Karpas-422 (cell line): ENCODE measurements at places on chromosomes 6 and 20. TPM values are rescaled to one million over a fixed set of nuclear protein-coding genes. Genes with fewer than 3 reads are reported as not detected.

DNA sequence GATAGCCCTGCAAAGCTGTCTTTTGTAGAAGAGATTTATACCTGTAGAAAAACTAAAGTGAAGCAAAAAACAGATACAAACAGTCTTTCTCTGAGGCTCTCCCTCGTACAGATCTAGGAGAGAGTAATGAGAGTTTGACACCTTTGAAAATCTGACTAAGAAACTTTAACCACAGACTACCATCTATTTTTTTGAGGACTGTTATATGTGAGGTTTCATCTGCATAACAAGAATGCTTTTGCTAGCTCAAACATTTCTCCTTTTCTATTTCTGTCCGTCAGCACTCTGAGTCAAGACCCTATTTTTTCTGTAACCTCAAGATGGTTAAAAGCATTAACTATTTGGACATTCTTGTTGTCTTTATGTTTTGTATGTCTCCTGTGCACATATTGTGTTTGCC lies 193.0 kb downstream of the BTBD3 start:
- no peak overlapping the region for H3K27ac ChIP-seq
- H3K36me3 ChIP-seq = no peaks in the 10 kb centered on the region
- no peak overlapping the region for H3K4me3 ChIP-seq
- H3K27me3 ChIP-seq = no peaks in the 10 kb centered on the region

ULBP3 gene
- total RNA-seq = 1.7 and 3.5 TPM in 2 replicates

GRCh38 chr20:49432550-49432949 lies 49.9 kb downstream of the KCNB1 start:
- no peaks in the 10 kb centered on the region for H3K27me3 ChIP-seq
- H3K36me3 ChIP-seq = no peaks in the 10 kb centered on the region
- no peak overlapping the region for H3K27ac ChIP-seq
- no peak for DNase-seq
- H3K4me1 ChIP-seq = no peaks in the 10 kb centered on the region

- H3K4me1 ChIP-seq = peaks cover 17% of the 10 kb centered on the region
- no peaks in the 10 kb centered on the region; the same call in 1 of the 2 replicates for H3K27me3 ChIP-seq
- H3K36me3 ChIP-seq = no peaks in the 10 kb centered on the region
- DNase-seq = no peak
Observed at GRCh38 chr6:85402922-85403321, 47.0 kb upstream of the NT5E start.

DNA sequence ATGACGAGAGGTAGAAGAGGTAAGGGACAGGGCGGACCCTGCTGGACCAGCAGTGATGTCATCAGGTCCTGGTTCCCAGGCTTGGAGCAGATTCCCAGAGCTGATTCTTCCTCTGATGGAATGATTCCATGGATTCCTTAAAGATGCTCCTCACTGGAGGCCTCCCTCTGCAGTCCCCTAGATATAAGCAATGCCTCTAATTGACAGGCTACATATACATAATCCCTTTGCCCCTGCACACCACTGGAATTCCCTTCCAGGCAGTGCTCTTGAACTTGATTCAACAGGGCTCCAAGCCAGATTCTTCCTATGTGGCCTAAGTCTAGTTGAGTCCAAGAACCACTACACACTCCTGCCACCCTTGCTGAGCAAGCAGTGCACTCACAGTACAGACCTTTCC lies 52.3 kb upstream of the L3MBTL3 start:
- H3K36me3 ChIP-seq = no peaks in the 10 kb centered on the region
- DNase-seq = no peak
- no peak overlapping the region for H3K27ac ChIP-seq
- no peak overlapping the region for H3K4me3 ChIP-seq

DNA sequence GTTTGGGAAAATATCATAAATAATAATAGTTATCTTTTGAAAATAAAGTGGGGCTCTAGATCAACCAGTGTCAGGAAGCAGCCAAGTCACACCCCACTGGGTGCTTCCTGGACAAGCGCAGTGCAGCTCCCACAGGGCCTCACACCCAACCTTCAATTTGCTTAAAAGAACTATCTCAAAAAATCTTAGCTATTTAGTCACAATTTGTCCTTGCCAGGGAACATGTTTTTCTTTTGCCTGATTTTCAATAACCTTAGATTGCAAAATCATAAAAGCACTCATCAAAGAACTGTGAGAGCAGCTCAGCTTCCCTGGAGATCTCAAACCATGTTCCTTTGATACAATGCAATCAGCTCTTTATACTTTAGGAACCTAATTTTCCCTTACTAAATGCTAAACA lies 1.6 kb upstream of the NCOA7 start:
- H3K4me3 ChIP-seq = peak overlapping the region; percentile 91
- no peaks in the 10 kb centered on the region for H3K27me3 ChIP-seq
- no peaks in the 10 kb centered on the region; the same call in 1 of the 2 replicates for H3K36me3 ChIP-seq
- DNase-seq = peak; percentile 72
- peak overlapping the region; percentile 98 for H3K27ac ChIP-seq

- no peaks in the 10 kb centered on the region for H3K36me3 ChIP-seq
- no peak for DNase-seq
- no peaks in the 10 kb centered on the region for H3K27me3 ChIP-seq
- H3K4me3 ChIP-seq = no peak overlapping the region
- no peaks in the 10 kb centered on the region for H3K4me1 ChIP-seq
Observed at GRCh38 chr6:122772724-122773415, 6.6 kb upstream of the FABP7 start.

MEP1A gene
- total RNA-seq = not detected in 2 replicates

CLVS2 gene
- not detected in 2 replicates for total RNA-seq

GRCh38 chr6:84007871-84008270 lies 25.7 kb upstream of the MRAP2 start:
- no peaks in the 10 kb centered on the region for H3K36me3 ChIP-seq
- H3K27me3 ChIP-seq = no peaks in the 10 kb centered on the region
- H3K27ac ChIP-seq = no peak overlapping the region
- H3K4me3 ChIP-seq = no peak overlapping the region
- no peaks in the 10 kb centered on the region for H3K4me1 ChIP-seq

- H3K27me3 ChIP-seq = no peaks in the 10 kb centered on the region
- DNase-seq = no peak
- no peaks in the 10 kb centered on the region for H3K4me1 ChIP-seq
- H3K36me3 ChIP-seq = no peaks in the 10 kb centered on the region
- no peak overlapping the region for H3K4me3 ChIP-seq
Observed at GRCh38 chr6:136378888-136379287, 89.2 kb upstream of the BCLAF1 start.

C20orf144 gene
- 0.45 and 0.69 TPM in 2 replicates for total RNA-seq
